ENCODE measurements at places on chromosomes 5 and 9. TPM values are rescaled to one million over a fixed set of nuclear protein-coding genes. Genes with fewer than 3 reads are reported as not detected.

Gene OMD
- 1.3 TPM for polyA plus RNA-seq

Gene SPATA31C1
- not detected for polyA plus RNA-seq

Gene ANKRD34B
- 0.59 TPM for polyA plus RNA-seq

Gene TMOD1
- polyA plus RNA-seq: 4.2 TPM

Gene SH3TC2
- 0.48 TPM for polyA plus RNA-seq

Data from thymus (tissue), 14 donors.